Effector memory CD8-positive, alpha-beta T cell (primary cell): ENCODE measurements at places on chromosomes 6 and 20.

DNA sequence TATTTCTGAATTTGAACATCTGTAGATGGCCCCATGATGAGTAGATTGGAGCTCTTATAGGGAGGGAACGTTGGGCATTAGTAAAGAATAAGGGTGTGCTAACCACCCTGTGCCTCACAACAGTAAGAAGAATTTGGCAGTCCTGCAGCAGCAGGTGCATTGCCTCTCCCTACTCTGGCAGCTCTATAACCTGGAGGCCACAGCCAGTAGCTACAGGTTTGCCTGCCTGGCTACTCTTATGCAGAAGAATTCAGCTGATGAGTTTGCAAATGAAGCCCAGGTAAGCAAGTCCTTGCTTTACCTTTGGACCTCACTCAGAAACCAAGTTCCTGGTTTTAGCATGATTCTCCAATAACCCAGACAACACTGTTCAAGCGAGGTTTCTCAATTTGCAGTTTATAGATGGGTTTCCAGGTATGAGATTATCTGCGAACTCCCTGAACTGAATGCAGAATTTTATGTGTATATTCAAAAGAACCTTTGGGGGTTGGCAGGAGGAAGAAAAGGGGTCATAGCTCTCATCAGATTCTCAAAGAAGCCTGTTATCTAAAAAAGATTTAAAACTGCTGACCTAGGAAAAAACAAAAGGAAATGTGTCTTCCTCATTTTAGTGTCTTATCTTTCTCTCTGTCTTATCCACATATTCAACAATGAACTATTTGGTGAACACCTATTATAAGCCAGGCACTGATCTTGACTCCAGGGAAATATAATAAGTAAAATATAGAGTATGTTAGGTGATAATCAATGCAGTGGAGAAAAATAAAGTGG lies 18.9 kb downstream of the TREML1 start:
- no peak for DNase-seq

- DNase-seq = no peak
These were observed 60.5 kb upstream of the ANKEF1 start for GRCh38 chr20:9974324-9974723.

DNA sequence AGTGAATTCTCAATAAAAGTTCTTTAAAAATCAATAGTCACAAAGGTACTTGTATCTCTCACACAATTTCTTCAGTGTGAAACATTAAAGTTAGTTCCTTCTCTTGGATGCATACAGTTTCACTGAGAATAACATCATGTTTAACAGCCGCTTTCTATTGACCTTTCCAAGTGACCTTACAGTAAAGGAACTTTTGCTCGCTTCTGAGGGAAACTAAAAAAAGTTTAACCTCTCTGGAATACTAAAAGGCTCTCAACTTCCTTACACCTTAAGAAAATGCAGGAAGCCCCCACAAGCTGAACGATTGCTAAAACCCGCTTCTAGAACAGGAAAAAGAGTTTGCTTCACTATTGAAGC lies 1.3 kb downstream of the RRAGD start:
- DNase-seq = no peak

DNA sequence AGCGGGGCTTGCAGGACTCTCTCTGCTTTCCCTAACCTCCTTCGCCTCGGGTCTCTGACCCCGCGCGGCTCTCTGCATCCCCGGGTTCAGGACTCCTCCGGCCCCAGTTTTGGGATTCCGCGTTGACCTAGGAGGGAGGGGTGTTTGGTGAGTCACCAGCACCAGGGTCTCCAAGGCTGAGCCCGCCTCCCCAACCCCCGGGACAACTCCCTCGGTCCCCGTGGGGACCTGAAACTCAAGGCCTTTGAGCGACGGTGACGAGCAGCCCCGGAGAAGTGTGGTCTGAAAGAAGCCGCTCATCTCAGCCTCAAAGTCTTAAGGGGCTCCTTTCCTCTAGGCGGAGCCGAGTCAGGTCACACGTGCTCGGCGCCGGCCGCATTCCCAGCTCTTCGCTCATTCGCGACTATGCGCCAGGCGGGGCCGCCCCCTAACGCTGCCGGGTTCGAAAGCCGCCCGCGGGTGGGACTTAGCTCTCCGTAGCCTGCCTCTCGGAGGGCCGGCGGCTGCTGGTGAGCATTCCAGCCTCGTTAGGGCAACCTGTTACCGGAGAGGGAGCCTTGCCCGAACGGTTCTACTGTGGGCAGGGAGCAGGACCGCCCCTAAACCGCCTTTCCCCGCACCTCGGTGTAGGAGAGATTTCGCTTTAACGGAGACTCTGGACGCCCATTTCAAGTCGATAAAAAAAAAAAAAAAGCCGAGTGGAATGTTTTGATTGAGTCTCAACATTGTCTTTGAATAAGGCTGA lies 3.0 kb upstream of the PRDM13 start:
- DNase-seq = no peak

GRCh38 chr6:131159578-131159977 lies 24.3 kb downstream of the AKAP7 start:
- DNase-seq = no peak

DNA sequence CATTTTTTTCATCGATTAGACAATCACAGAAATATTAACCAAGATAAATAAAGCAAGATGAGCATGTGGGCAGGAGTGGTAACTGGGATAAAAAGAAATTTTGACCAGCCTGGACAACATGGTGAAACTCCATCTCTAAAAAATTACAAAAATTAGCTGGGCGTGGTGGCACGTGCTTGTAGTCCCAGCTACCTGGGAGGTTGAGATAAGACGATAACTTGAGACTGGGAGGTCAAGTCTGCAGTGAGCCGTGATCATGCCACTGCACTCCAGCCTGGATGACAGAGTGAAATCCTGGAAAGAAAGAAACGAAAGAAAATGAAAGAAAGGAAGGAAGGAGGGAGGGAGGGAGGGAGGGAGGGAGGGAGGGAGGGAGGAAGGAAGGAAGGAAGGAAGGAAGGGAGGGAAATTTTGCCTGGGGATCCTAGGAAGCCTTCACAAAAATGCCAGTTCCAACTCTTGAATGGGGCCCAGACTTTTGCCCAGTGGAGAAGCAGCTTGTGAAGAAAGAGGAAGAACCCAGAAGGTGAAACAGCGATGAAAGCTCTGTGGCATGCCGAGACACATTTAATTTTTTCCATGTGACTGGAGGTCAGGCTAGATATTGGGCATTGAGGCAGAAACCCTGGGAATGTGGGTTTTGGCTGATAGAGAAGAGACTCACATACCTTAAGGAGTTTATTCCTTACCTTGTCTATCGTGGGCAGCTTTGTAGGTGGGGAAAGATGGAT lies 20.3 kb downstream of the CCDC170 start:
- DNase-seq = no peak

GRCh38 chr6:116876635-116877611 lies at the start of gene RFX6:
TSS of gene RFX6 (plus strand) at chr6:116877242. CDS start at chr6:116877276, 34 bp downstream.
- no peak for DNase-seq

DNA sequence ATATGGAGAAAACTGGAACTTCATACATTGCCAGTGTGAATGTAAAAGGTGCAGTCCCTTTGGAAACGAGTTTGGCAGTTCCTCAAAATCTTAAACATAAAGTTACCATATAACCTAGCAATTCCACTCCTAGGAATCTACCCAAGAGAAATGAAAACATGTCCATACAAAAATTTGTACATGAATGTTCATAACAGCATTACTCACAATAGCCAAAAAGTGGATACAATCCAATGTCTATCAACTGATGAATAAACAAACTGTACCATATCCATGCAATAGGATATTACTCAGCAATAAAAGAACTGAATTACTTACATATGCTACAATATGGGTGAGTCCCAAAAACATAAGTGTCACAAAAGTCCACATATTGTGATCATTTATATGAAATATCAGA lies 48.7 kb upstream of the ERVFRD-1 start:
- no peak for DNase-seq

DNA sequence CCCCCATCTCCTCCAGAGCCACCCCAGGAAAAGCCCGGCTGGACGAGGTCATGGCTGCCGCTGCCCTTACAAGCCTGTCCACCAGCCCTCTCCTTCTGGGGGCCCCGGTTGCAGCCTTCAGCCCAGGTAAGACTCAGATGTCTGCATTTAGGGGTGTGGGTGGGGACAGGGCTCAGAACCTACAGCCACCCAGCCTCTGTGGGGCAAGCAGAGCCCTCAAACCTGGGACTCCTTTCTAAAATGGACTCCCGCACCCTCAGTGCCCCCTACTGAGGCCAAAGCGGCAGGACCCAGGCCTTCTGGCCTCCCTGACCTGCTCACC lies 1.7 kb downstream of the SLC2A4RG start:
- DNase-seq = no peak

GRCh38 chr6:151679081-151679480 lies 128.4 kb upstream of the ESR1 start:
- no peak for DNase-seq

DNA sequence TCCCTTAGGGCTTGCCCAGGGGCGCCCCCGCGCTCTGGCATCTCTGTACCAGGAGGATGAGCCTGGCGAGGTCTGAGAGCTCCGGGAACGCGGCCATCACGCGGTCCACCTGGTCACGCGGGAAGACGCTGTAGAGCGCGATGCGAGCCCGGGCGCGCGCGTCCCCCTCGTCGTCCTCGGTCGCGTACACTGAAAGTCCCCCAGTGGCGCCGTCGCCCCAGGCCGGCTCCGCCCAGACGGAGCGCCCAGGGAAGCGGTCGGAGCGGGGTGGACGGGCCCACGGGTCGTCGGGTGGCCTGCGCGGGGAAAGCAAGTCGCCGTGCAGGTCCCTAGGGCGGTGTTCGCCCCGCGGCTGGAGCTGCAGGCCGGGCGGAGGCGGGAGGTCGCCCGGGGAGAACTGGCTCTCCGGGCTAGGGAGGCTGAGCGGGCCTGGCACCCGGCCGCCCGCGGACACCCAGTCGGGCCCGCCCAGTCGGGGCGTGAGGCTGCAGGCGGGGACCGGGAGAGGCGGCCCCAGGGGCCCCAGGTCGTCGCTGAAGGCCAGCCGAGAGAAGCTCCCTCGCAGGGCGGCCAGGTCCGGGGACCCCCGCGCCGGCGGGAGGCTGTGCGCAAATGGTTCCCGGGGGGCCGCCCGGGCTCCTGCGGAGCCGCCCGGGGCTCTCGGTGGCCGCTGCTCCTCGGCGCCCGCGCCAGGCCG lies 34.0 kb downstream of the ZC3H12D start:
- DNase-seq = no peak

- DNase-seq = no peak
These were observed 32.7 kb upstream of the MARCKS start for GRCh38 chr6:113824411-113824810.

GRCh38 chr6:36715469-36715868 lies 17.8 kb downstream of the RAB44 start:
- no peak for DNase-seq

- DNase-seq = no peak
These were observed 32.5 kb upstream of the DSN1 start for GRCh38 chr20:36806049-36806448.

- DNase-seq = no peak
These were observed 30.5 kb upstream of the PHACTR3 start for GRCh38 chr20:59573837-59574236.

DNA sequence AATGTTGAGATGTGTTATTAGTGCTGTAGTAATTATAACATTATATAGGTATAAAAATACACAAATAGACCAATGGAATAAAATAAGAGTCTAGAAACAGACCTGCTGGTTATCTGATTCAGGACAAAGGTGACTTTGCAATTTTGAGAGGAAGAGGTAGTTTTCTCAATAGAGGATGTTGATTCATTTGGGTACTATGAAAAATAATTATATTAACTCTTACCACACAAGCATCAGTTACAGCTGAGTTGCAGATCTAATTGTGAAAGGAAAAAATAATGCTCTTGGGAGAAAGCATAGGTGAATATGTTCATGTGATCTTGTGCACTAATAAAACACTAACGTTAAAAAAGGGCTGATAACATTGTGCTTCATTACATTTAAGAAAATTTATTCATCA lies 103.0 kb downstream of the BCKDHB start:
- DNase-seq = no peak

- no peak for DNase-seq
These were observed 50.1 kb downstream of the CARMIL1 start for GRCh38 chr6:25329161-25329817.

DNA sequence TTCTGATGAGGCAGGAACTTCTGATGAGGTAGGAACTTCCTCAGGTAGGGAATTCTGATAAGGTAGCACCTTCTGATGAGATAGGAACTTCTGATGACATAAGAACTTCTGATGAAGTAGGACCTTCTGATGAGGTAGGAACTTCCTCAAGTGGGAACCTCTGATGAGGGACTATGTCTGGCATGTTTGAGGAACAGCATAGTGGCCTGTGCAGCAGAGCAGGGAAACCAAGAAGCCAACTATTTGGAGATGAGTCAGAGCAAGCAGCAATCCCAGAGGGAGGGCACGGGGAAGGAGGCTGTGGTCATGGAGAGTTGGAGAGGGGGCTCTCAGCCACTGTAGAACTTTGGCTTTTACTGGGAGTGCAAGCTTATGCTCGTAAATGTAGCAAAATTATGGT lies 132.4 kb downstream of the CFAP61 start:
- no peak for DNase-seq

GRCh38 chr20:36861875-36862801 lies 13.8 kb upstream of the TLDC2 start:
- no peak for DNase-seq

GRCh38 chr6:88179692-88180091 lies 13.5 kb upstream of the CNR1 start:
- DNase-seq = no peak

DNA sequence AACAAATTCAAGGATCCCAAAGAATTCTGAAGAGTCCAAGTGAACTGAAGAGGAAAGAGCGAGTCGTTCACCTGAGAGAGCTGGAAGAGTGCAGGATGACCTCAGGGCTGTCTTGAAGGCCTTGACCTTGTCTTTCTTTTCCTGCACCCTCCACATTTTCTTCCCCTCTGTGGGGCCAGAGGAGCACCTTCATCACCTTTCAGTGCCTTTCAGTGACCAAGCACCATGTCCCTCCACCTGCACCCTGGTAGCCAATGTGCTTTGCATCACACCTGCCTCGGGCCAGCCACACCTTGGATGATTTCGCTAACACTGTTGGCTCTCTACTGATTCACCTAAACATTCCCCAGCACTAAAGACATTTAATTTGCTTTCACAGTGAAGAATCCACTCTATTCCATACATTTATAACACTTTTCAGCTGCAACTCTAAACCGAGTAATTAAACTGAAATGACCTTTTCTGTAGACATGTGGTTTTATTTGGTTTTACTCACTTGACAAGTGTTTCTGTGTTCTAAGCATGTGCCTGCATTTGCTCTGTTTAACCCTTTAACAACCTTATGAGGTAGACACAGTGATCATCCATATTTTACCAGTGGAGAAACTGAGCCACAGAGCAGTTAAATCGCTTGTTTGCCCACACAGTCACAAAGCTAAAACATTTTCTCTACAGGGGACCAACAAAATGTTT lies 121.3 kb upstream of the CST7 start:
- DNase-seq = no peak
